ENCODE measurements at places on chromosomes 5 and 9.
A peak's percentile ranks its signal among the peaks of the same experiment; 100 is the strongest.

GRCh38 chr9:95462249-95463147 lies 54.3 kb downstream of the PTCH1 start:
- peak; percentile 26 for DNase-seq

GRCh38 chr9:94798708-94799107 lies 72.2 kb downstream of the AOPEP start:
- DNase-seq, result peak; percentile 27

GRCh38 chr9:116465576-116466270 lies 221.4 kb upstream of the TRIM32 start:
- DNase-seq, result no peak

DNA sequence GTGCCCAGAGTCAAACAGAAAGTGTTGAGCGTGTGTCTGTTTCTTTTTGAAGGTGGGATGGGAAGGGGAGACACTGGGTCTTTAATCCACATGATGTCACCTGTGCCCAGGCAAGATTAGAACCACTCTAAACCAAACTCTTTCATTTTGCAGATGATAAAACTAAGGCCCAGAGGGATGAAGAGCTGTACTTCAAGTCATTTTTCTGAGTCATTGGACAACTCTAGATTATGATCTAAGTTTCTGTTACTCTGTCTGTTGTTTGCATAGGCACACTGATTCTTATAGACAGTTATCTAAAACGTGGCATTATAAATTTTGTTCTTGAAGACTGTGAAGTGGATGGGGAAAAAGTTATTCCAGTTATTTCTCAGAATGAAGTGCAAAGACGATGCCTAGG lies 48.8 kb downstream of the MAST4 start:
- no peak for DNase-seq

- no peak for DNase-seq
Observed at GRCh38 chr9:7982907-7983306, 183.3 kb upstream of the DMAC1 start.

DNA sequence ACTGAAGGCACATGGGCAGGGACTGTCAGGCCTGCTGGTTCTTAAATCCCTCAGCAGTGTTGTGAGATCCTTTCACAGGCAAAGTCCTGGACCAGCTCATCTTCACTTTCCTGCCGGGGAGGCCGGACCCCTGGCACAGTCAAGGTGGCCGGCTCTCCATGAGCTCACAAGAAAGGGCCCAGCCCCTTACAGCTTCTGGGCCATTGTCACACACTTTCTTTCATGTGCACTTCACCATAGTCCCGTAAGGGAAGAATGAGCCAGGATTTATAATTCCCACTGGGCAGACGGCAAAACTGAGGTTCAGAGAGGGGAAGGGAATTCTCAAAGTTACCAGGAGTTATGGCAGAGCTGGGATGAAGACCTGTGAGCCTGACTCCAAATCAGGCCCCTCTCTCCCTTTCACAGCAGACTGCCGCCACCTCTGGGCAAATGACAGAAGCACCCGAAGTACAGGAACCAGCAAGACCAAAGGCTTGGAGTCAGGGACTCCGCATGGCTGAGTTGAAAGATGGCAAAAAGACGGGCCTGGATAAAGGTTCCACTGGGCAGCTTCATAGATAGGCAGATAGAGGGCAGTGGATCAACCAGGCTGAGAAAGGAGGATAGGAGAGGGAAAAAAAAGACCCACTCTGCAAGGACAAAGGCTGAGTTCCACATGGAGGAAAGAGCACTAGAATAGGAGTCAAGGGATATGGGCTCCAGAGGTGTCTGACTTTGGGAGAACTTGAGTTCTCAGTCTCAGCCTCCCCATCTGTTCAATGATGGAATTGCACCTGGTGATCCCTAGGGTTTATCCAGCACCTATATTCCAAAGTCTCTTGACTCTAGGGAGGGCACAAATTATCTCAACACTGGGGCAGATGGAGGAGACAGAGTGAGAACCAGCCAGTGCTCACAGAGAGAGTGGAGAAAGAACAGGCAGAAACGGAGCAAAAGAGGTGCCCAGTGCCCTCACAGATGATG lies 128.7 kb downstream of the PAX5 start:
- no peak for DNase-seq

DNA sequence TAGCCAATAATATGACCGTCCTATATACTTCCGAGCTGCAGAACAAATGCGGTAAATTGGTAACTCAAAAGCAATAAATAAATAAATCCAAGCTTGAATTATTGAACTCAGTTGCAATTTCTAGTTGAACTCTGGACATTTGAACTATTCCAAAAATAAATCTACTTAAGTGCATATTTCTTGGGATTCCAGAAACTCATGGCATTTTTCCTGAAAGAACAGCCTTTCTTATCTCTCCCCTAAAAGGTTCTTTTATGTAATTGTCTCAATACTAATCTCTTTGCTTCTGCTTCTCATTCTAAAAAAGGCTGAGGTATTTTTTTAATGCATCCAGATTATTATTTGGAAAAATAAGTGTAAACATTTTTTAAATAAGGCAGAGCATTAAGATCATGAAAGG lies 131.7 kb downstream of the TRPM6 start:
- no peak for DNase-seq

GRCh38 chr5:119439140-119439631 lies 13.1 kb upstream of the HSD17B4 start:
- DNase-seq, result no peak

- DNase-seq, result peak; percentile 72
Observed at GRCh38 chr9:87336914-87337333, 160.7 kb upstream of the DAPK1 start.

- DNase-seq, result no peak
Observed at GRCh38 chr5:8329773-8330172, 460.8 kb downstream of the MTRR start.

DNA sequence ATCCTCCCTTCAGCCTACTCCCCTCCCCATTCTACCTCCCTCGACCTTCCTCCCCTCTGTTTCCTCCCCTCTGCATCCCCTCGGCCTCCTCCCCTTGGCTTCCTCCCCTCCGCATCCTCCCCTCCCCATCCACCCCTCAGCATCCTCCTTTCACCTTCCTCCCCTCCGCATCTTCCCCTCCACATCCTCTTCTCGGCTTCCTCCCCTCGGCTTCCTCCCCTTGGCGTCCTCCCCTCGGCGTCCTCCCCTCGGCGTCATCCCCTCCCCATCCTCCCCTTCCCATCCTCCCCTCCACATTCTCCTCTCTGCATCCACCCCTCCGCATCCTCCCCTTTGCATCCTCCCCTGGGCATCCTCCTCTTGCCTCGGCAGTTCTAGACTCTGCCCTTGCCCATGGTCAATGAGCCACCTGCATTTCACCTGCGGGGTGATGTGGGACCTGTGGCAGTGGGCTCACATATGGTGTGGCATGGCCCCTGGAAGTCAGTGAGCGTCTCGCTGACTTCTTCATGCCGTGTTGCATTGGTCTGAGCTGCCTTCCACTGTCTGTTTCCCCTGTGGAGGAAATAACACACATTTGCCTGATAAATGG lies 113.0 kb downstream of the WNK2 start:
- DNase-seq, result no peak

GRCh38 chr9:97660847-97661246 lies 27.2 kb downstream of the NCBP1 start:
- DNase-seq, result no peak

GRCh38 chr5:15852217-15852616 lies 327.4 kb downstream of the MARCHF11 start:
- DNase-seq, result no peak

GRCh38 chr5:180668835-180669596 lies 19.6 kb upstream of the FLT4 start:
- no peak for DNase-seq

DNA sequence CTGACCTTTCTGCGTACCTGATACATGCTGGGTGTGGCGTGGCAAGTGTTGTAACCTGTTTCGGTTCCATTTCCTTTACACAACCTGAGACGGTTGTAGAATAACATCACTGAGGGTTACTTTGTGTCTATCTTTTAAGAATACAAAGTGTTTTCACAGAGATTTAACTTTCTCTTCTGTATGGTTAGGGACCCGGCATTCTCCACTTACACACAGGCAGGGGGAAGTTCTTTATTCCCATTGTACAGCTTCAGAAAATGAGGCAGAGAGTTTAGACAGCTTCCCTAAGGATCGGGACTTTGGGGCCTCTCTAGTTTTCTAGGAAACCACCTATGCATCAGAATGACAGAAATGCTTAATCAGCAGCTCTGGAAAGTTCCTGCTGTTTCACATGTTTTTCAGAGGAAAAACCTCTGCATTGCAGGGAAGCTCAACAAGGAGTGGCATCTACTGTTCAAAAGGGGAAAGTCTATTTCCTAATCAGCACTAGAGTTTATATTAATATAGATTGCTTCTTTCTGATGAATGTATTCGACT lies 41.3 kb downstream of the CAST start:
- DNase-seq, result no peak

GRCh38 chr9:83431101-83432060 lies 106.8 kb downstream of the FRMD3 start:
- no peak for DNase-seq

- DNase-seq, result no peak
Observed at GRCh38 chr9:71245651-71246050, 124.2 kb upstream of the TRPM3 start.

DNA sequence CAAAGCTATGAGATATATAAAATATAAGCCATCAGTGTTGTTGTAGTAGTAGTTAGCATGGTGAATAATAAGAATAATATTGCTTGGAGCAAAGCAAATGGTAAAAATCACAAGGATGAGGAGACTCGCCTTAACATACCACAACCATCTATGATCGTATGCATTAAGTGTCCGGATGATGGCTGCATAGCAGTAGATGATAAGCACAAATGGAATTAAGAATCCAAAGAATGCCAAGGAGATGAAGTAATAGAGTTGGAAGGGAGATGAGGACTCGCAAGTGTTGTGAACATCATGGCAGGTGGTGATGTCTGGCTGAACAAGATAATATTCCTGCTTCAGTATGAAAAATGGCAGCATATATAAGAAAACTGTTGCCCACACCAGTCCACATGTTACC lies 5.5 kb downstream of the F2RL2 start:
- peak; percentile 6 for DNase-seq

GRCh38 chr9:17900606-17901005 lies 321.7 kb downstream of the SH3GL2 start:
- DNase-seq, result no peak

DNA sequence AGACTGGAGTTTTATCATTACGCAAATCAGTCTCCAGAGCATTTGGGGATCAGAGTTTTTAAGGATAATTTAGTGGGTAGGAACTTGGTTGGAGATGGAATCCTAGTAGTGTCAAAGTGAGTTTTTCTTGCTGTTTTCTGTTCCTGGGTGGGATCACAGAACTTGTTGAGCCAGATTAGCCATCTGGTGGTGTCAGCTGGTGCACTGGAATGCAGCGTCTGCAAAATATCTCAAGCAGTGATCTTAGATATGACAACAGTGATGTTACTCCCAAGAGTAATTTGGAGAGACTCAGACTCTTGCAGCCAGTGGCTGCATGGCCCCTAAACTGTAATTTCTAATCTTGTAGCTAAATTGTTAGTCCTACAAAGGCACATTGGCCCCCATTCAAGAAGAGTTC lies 1257.8 kb downstream of the MAT2B start:
- DNase-seq, result no peak

DNA sequence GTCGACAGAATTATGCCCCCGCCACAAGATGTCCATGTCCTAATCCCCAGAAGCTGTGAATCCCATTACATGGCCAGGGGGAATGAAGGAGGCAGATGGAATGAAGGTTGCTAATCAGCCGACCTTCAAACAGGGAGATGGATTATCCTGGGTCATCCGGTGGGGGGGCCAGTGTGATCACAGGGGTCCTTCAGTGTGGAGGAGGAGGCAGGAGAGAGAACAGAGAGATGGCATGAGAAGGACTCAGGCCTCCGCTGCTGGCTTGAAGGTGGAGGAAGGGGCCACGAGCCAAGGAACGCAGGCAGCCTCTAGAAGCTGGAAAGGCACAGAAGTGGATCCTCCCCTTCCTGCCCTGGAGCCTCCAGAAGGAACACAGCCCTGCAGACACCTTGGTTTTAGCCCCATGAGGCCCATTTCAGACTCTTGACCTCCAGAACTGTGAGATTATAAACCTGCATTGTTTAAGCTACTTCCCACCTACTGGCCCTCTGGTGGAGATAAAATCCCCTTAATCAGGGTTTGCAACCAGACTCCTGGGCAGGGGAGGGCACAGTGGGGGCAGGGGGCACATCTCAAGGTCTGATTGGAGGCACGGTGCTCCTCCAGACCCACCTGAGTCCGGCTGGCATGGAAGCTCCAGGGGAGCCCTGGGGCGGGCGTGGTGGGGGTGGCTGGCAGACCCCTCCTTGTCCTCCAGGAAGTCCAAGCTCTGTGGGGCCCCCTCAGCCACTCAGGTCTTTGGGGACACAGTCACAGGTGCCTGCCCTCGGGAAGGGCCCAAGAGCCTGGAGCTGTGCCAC lies 13.8 kb downstream of the PTGES2 start:
- DNase-seq, result no peak
